ENCODE measurements at places on chromosomes 6 and 20.

DNA sequence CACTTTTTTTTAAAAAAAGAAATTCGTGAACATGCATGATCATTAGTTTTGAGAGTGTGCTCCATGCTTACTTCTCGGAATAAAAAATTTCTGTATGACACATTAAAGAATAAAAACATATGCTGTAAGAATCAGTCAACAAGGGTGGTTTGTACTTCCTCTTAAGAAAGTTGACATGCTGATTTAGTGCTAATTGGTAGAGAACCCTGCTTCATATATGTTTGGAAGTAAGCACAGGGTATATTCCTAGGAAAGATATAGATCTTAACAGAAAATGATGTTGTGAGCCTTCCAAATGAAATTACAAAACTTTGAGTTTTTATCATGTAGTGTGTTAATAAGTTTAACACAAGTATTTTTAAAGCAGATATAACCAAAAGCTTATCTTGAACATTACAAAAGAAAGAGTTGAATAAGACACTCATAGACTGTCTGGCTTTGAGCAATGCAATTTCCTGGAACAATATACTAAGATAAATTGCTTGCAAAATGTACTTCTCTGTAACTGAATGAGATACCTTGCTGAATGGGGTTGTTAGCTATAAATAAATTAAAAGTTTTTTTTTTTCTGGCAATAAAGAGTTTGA, 13.8 kb upstream of the VIP start:
- no peak for DNase-seq

GRCh38 chr6:95248499-95248898, 328.8 kb upstream of the MANEA start:
- DNase-seq = no peak

- no peak for DNase-seq
These were observed 174.8 kb downstream of the CDH26 start for GRCh38 chr20:60132827-60133670.

- no peak for DNase-seq
These were observed 334.1 kb upstream of the KCNQ5 start for GRCh38 chr6:72287801-72288200.

DNA sequence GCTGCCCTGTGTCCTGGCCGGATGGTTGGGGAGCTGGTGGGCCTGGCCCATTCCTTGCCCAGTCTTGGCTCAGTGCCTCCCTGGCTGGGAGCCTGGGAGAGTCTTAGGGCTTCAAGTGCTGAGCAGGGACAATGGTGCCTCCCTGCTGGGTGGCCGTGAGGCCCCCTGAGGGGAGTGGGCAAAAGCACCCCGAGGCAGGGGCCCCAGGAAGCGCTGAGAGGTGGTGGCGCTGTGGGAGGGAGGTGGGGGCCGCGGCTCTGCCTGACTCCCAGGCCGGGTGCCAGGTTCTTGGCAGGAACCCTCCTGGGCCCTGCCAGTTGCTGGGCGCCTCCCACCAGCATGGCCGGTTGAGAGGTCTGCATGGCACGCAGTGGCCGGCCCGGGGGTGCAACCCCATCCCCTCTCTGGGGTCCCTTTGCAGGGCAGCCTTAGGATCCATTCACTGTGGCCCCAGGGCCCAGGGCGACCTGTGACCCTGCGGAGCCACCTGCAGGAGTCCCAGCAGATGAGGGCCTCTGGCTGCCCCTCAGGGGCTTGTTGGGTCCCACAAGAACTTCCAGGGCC, 9.2 kb upstream of the RPS21 start:
- DNase-seq = no peak

DNA sequence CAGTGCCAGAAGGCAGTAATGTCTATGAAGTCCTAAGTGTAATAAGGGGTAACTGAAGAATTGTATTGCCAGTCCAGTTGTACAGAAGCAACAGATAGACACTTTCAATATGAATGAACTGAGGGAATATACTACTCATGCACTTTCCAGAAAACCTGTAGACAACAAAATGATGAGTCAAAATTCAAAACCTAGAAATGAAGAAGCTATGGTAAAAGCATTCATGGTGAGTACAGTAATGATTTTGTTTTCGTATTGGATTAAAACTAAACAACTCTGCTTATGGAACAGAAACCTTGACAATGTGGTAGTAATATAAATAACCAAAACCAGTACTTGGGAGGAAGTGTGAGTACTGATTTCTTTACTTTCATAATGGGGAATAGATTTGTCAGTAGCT, 35.0 kb downstream of the ARMC2 start:
- DNase-seq = no peak

DNA sequence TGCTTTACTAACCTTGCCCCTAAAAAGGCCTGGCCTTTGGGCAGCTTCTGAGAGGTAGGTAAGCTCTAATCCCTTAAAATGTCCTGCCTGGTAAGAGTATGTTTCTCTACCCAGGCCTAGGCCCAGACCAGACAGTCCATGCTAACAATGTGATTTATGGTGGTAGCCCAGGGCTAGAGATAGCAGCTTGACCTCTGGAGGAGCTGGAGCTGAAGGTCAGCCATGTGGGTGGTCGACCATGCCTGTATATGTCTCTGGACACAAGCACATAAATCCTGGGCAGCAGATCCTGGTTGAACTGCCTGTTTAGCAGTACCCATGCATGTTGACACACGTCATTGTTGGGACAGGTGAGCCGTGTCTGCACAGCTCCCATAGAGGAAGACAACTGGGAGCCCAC, 62.1 kb upstream of the PHACTR1 start:
- DNase-seq = no peak

DNA sequence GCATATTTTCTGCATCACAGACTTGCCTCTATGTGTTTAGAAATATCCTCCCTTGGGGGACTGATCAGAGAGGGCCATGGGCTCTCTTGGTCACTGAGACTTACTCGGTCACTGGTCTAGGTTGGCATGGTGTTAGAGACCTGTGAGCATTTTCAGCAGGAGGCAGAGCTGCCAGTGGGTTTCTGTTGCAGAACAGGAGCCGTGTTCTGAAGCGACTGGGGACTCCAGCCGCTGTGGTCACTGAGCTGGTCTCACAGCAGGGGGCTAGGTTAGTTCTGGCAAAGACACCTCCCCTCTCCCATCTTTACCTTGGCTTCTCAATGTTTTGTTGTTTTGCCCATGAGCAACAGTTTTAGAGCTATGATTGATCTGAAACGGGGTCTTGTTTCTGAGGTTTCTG, 8.7 kb downstream of the TMEM181 start:
- DNase-seq = no peak

DNA sequence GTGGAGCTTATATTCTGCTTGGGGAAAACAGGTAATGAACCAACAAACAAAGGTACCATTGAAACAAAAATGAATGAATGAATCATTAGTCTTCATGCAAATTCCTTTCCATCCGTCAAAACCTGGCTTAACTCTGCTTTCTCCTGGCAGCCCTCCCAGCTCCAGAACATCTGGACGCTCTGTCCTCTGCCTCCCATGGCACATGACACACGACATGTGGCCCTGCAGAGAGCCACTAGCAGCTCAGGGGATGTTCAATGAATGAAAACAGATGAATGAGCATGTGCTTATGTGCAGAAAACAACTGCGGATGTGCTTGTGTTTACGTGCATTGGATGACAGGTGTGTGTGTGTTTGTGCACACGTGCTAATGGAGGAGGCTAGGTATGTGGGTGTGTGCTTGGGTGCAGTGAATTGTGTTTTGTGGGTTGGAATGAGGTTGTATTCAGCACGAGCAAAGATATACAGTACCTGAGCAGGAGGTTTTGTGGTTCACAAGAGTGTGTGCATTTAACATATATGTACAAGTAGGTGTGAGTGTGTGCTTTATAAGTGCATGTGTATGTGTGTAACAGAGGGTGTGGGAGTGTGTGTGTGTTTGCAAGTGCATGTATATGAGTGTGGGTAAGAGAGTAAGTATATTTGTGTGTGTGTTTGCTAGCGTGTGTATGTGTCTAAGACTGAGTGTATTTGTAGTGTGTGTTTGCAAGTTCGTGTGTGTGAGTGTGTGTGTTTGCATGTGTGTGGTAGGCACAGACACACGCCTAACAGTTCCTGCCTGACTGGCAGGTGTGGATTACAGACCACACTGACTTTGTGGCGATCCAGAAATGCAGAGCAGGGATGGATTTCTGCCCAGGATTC, 374.1 kb upstream of the SULF2 start:
- no peak for DNase-seq

DNA sequence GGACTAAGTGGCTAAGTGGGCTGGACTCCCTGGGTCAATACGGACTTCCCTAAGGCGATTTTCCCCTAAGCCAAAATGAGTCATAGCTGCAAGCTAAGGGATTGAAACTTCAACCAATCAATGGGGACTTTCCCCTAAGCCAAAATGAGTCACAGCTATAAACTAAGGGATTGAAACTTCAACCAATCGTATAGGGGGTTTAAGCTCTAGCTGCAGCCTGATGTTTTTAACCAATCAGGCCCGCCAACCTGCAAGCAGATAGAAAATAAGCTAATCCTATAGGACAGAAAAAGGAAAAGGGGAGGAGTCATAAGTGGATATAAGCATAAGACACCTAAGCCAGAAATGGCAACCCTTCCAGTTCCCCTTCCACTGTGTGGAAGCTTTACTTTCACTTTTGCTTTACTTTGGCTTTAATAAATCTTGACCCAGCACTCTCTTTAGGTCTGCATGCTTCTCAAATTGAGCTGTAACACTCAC, 655.0 kb upstream of the HS3ST5 start:
- no peak for DNase-seq
